ENCODE measurements at places on chromosomes 7 and 10.

DNA sequence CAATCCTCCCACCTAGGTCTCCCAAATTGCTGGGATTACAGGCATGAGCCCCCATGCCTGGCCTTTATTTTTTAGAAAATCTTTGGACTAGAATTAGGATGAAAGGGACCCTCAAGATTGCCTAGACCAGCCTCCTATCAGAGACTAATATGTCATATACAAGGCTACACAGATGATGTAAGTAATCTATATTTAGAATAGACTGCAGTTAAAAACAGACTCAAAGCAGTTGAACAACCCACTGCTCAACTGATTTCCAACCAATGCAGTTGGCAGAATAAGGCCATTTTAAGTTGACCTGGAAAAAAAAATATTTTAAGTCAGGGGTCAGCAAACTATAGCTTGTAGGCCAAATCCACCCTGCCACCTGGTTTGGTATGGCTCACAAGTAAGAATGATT lies 27.7 kb downstream of the PSPH start:
- DNase-seq: no peak

- DNase-seq: no peak
Measured at GRCh38 chr7:156117542-156118247, 305.4 kb upstream of the SHH start.

DNA sequence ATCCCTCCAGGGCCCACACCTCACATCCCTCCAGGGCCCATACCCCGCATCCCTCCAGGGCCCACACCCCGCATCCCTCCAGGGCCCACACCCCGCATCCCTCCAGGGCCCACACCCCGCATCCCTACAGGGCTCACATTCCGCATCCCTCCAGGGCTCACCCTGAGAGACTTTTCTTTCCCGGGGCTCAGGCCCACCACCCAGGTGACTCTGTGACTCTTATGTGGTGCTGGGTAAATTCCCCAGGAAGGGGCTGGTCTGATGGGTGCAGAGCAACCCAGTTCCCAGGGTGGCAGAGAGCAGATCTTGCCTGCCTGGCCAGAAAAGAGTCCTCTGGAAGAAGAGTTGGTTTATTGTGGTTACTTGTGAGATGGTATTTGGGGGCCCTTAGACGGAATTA lies 290.7 kb downstream of the TCERG1L start:
- DNase-seq: no peak

DNA sequence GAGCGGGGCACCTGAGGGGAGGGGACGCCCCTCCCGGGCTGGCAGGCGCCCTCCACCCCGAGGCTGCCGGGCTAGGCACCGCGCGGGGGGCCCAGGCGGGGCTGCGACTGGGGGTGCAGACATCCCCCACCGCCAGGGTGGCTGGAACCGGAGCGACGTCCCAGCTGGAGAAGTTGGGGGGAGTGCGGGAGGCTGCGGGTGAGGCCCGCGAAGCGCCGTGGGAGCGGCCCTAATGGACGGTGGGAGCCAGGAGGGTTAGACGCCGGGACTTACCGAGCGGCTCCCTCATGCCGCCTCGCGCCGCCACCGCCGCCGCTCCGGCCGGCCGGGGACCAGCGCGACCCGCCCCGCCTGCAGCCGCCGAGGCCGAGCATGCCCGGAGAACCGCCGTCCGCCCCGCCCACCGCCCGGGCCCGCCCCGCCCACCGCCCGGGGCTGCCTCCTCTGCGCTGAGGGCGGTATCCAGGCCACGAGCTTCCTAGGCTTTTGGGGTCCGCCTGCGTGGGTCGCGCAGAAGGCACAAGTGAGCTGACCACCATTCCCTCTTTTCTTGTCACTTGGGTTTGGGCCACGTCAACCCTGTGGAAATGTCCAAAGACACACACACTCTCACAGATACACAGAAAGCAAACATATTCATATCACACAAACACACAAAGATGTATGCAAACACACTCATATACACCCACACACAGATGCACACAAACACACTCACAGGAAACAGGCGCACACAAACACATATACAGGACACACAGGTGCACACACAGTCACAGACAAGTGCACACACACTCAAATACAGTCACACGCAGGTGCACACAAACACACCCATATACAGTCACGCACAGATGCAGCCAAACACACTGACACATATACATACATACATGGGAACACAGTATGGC lies at the start of gene JCAD:
Gene JCAD (minus strand): TSS at position 378 of the 899 bp plus-strand sequence. CDS start 11,774 bp downstream, outside the sequence.
- no peak for DNase-seq

- no peak for DNase-seq
Measured at GRCh38 chr10:113704637-113705343, 25.1 kb downstream of the CASP7 start.

DNA sequence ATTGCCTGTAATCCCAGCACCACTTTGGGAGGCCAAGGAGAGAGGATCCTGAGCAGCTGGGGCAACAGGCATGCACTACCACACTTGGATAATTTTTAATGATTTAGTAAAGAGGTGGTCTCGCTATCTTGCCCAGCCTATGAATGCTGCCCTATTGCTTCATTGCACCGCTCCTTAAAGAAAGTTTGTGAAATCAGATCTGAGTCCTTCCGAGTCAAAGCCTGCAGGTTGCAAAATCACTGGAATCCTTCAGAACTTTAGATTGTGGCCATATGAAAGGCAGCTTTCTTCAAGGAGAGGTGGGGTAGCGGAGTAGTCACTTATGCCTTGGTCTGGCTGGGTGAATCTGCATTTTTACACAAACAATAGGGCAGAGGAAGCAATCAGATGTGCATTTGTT lies 166.3 kb downstream of the ARHGAP12 start:
- DNase-seq: no peak

GRCh38 chr7:55048221-55048859 lies 29.5 kb downstream of the EGFR start:
- DNase-seq: no peak

GRCh38 chr10:63917363-63917762 lies 396.2 kb downstream of the REEP3 start:
- DNase-seq: no peak

GRCh38 chr7:157309988-157310668 lies 26.7 kb upstream of the DNAJB6 start:
- no peak for DNase-seq

Measured in esophagus squamous epithelium (tissue), 5 donors.